ENCODE measurements at places on chromosomes 4 and X. TPM values are rescaled to one million over a fixed set of nuclear protein-coding genes. Genes with fewer than 3 reads are reported as not detected.

CDX4 gene
- not detected for total RNA-seq

ADGRG4 gene
- not detected for total RNA-seq

FANCB gene
- total RNA-seq: 17.5 TPM

AKAP14 gene
- total RNA-seq: not detected

RASGEF1B gene
- 48.1 TPM for total RNA-seq

FAT4 gene
- 110 TPM for total RNA-seq

NHS gene
- 7.3 TPM for total RNA-seq

H2BW2 gene
- not detected for total RNA-seq

SORBS2 gene
- 46.9 TPM for total RNA-seq

RNF175 gene
- 31.0 TPM for total RNA-seq

CXorf65 gene
- total RNA-seq: not detected

CITED1 gene
- total RNA-seq: 7.3 TPM

MAGEB17 gene
- total RNA-seq: not detected

IL1RAPL2 gene
- total RNA-seq: 8.2 TPM

NAP1L2 gene
- 46.1 TPM for total RNA-seq

FGFBP1 gene
- total RNA-seq: not detected

EFHC2 gene
- total RNA-seq: 2.0 TPM

SRPK3 gene
- total RNA-seq: under 0.01 TPM

SCRG1 gene
- total RNA-seq: 2.4 TPM

GLUD2 gene
- 1.2 TPM for total RNA-seq

ANOS1 gene
- 23.2 TPM for total RNA-seq

SRPX2 gene
- total RNA-seq: 0.41 TPM

HSFX4 gene
- not detected for total RNA-seq

RAB39B gene
- 30.6 TPM for total RNA-seq

NEIL3 gene
- total RNA-seq: 7.3 TPM

ZCCHC18 gene
- 10.2 TPM for total RNA-seq

MAB21L2 gene
- total RNA-seq: under 0.01 TPM

MTMR8 gene
- total RNA-seq: 4.5 TPM

ACOX3 gene
- total RNA-seq: 26.1 TPM

ESX1 gene
- total RNA-seq: not detected

Data from frontal cortex (tissue), 4 donors.